ENCODE measurements at places on chromosomes 1 and 21.
A peak's percentile ranks its signal among the peaks of the same experiment; 100 is the strongest.

- no peak overlapping the region for H3K27ac ChIP-seq
- H3K36me3 ChIP-seq = no peaks in the 10 kb centered on the region
- peak; percentile 61 for DNase-seq
Observed at GRCh38 chr1:201739492-201740085, 89.4 kb upstream of the IPO9 start.

GRCh38 chr1:211369640-211370039 lies 43.0 kb downstream of the TRAF5 start:
- peaks cover 11% of the 10 kb centered on the region for H3K4me1 ChIP-seq
- no peaks in the 10 kb centered on the region for H3K27me3 ChIP-seq
- H3K36me3 ChIP-seq = peaks cover 13% of the 10 kb centered on the region
- H3K4me3 ChIP-seq = no peak overlapping the region
- no peak overlapping the region for H3K27ac ChIP-seq
- no peak for DNase-seq

- H3K36me3 ChIP-seq = no peaks in the 10 kb centered on the region
- no peak overlapping the region for H3K27ac ChIP-seq
- DNase-seq = no peak
- no peak overlapping the region for H3K4me3 ChIP-seq
Observed at GRCh38 chr1:247358920-247359319, 27.3 kb upstream of the ZNF496 start.

DNA sequence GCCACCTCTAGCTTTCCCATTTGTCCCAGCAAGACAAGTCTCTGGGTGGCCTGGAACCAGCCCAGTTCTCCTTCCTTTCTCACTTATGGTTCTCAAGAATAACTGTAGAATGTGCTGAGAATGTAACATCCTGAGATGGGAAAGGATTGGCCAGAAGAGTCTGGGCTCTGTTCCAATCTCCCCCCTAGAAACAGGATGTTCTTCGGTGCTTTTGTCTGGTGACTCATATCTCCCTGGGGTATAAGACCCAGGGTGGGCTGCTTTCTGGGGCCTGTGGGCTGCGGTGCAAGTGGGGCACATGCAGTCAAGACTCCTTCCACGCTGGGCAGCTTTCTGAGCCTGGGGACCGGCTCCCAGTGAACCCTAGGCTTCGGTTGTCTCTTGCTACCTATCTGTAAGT lies 251.2 kb upstream of the POU3F1 start:
- H3K27ac ChIP-seq = no peak overlapping the region
- no peaks in the 10 kb centered on the region for H3K36me3 ChIP-seq
- H3K4me3 ChIP-seq = no peak overlapping the region
- DNase-seq = no peak
- peaks cover under 1% of the 10 kb centered on the region for H3K4me1 ChIP-seq
- peaks cover 56% of the 10 kb centered on the region for H3K27me3 ChIP-seq

GRCh38 chr1:108209456-108210108 lies 9.4 kb upstream of the SLC25A24 start:
- peaks cover 45% of the 10 kb centered on the region for H3K27me3 ChIP-seq
- no peak overlapping the region for H3K4me3 ChIP-seq
- H3K4me1 ChIP-seq = peaks cover 5% of the 10 kb centered on the region
- peak; percentile 15 for DNase-seq

DNA sequence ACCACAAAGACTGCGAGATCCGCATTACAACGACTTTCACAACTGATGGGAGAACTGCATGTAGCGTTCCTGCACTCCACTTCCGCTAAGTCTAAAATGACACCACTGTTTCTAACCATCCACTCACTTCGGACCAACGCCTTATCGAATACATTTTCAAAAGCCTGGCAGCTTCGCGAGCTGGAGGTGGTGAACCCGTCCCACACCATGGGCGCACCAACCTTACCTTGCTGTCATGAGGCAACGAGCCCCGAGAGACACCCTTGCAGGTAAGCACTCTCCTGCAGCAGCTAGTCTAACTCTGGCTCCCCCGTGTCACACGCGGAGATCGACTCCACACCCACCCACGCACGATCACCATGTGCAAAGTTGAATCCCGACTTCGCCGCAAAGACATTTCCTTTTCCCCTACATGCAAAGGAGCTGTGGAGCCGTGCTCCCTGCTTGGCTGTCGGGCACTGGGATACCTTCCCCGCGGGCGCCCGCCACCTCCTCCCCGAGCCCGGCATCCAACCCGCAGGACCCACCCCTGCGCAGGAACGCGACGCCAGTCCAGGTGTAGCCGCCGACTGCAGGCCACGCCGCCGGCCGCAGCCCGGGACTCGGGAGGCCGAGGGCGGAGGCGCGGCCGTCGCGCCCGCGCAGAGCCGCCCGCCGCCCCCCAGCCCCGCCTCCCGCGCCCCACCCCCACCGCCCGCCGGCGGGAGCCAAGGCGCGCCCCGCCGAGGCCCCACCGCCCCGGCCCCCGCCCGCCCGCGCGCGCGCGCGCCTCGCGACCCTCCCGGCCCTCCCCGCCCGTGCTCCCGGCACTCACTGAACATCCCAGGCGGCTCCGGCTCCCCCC lies 629 bp downstream of the TAF5L start:
- peak overlapping the region; percentile 93 for H3K4me3 ChIP-seq
- H3K36me3 ChIP-seq = peaks cover 33% of the 10 kb centered on the region
- H3K27me3 ChIP-seq = no peaks in the 10 kb centered on the region
- H3K4me1 ChIP-seq = peaks cover 60% of the 10 kb centered on the region
- H3K27ac ChIP-seq = peak overlapping the region; percentile 89

DNA sequence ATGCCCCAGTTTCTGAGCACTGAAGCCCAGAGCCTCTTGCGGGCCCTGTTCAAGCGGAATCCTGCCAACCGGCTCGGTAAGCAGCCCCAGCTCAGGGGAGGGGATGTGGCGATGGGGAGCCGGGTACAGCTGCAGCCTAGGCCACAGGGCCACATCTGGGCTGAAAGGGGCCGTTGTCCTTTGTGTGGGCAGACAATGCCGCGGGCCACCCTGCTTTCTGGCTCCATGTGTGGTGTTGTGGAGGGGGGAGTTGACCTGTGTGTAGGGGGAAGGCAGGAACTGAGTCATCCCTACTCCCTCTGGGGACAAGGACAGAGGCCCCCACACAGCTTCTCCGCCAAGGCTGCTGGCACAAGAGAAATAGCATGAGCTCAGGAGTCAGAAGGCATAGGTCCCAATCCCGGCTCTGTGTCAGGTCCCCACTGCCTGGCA lies 26.0 kb downstream of the RPS6KA1 start:
- H3K4me3 ChIP-seq = no peak overlapping the region
- H3K4me1 ChIP-seq = peaks cover 27% of the 10 kb centered on the region
- H3K27me3 ChIP-seq = no peaks in the 10 kb centered on the region
- H3K27ac ChIP-seq = no peak overlapping the region
- H3K36me3 ChIP-seq = peaks cover 19% of the 10 kb centered on the region
- no peak for DNase-seq

- DNase-seq = peak; percentile 4
- H3K27me3 ChIP-seq = no peaks in the 10 kb centered on the region
- H3K27ac ChIP-seq = no peak overlapping the region
Observed at GRCh38 chr1:197614916-197615692, 160.2 kb downstream of the DENND1B start.

GRCh38 chr1:211648336-211648735 lies 27.1 kb downstream of the NEK2 start:
- H3K4me1 ChIP-seq = peaks cover 8% of the 10 kb centered on the region
- no peak overlapping the region for H3K4me3 ChIP-seq
- H3K27ac ChIP-seq = no peak overlapping the region

DNA sequence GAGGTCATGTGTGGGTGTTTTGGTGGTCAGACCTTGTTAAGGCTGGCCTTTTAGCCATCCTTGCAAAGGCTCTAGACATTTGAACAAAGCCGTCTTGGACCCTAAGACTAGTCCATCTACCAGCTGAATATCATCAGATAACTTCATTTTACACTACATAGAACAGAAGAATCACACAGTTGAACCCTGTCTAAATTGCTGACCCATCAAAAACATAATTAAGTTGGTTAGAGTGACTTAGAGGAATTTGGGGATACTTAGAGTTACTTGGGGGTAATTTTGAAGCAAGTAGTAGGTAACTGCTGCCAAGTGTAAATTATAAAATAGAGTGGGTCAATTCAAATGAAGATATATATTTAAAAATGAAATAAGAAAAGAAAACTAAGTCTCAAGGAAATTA lies 102.9 kb upstream of the ADGRL4 start:
- H3K4me3 ChIP-seq = no peak overlapping the region
- H3K36me3 ChIP-seq = no peaks in the 10 kb centered on the region
- no peaks in the 10 kb centered on the region for H3K4me1 ChIP-seq
- DNase-seq = no peak

DNA sequence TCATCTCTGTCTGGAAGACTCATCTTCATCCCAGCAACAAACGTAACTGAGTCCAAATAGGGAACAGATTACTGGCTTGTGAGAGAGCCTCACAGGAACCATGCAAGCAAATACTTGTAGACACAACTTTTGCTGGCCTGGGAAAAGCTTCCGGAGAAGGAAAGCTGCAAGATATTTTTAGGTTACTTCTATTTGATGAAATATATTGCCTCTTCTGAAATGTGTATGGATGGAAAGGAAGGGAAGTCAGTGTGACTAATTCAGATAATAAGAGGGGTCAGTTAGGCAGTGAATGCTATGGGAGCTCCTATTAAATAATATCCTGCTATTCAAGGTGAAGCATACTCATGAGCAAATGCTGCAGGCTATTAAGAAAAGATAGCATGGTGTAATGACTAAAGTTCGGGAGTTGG lies 20.4 kb upstream of the FGGY start:
- H3K27ac ChIP-seq = no peak overlapping the region
- H3K27me3 ChIP-seq = peaks cover 10% of the 10 kb centered on the region
- peaks cover 11% of the 10 kb centered on the region for H3K4me1 ChIP-seq
- no peaks in the 10 kb centered on the region for H3K36me3 ChIP-seq
- H3K4me3 ChIP-seq = no peak overlapping the region

GRCh38 chr1:167935216-167936067 lies 1.0 kb upstream of the DCAF6 start:
- DNase-seq = peak; percentile 51
- peaks cover 6% of the 10 kb centered on the region for H3K36me3 ChIP-seq
- peaks cover 22% of the 10 kb centered on the region for H3K4me1 ChIP-seq
- no peaks in the 10 kb centered on the region for H3K27me3 ChIP-seq
- H3K27ac ChIP-seq = peak overlapping the region; percentile 100
- peak overlapping the region; percentile 96 for H3K4me3 ChIP-seq

GRCh38 chr1:19529664-19530063 lies 44.3 kb upstream of the CAPZB start:
- H3K27me3 ChIP-seq = no peaks in the 10 kb centered on the region
- no peak for DNase-seq
- no peak overlapping the region for H3K4me3 ChIP-seq
- peaks cover 5% of the 10 kb centered on the region for H3K4me1 ChIP-seq

GRCh38 chr1:99441299-99442095 lies 177.2 kb downstream of the PLPPR4 start:
- peak; percentile 26 for DNase-seq
- peaks cover 13% of the 10 kb centered on the region for H3K4me1 ChIP-seq
- peak overlapping the region; percentile 27 for H3K4me3 ChIP-seq
- H3K27me3 ChIP-seq = peaks cover 24% of the 10 kb centered on the region
- H3K36me3 ChIP-seq = no peaks in the 10 kb centered on the region
- peak overlapping the region; percentile 13 for H3K27ac ChIP-seq

DNA sequence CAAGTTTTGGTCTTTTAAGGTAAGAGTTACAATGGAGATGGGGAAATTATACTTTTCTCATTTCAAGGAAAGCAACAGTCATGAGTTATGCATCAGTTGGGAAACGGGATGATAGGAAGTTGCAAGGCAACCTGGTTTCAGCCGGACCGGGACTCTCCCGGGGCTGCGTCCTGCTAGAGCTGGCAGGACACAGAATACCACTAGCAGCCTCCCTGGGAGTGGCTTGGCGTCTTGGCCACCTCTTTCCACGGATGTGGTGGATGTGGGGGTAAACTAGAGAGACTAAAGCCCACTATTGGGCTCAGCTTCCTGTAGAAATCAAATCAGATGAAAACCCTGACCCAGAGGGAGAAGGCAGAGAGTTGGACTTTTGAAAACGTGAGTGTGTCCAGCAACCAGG lies 71.9 kb downstream of the ADARB1 start:
- H3K4me3 ChIP-seq = no peak overlapping the region
- H3K36me3 ChIP-seq = peaks cover 1% of the 10 kb centered on the region
- no peaks in the 10 kb centered on the region for H3K4me1 ChIP-seq
- H3K27me3 ChIP-seq = no peaks in the 10 kb centered on the region
- H3K27ac ChIP-seq = no peak overlapping the region

GRCh38 chr1:220176540-220176939 lies 82.6 kb downstream of the IARS2 start:
- no peak overlapping the region for H3K4me3 ChIP-seq
- H3K4me1 ChIP-seq = peaks cover 2% of the 10 kb centered on the region
- DNase-seq = no peak
- peaks cover 50% of the 10 kb centered on the region for H3K36me3 ChIP-seq

GRCh38 chr1:225651872-225652728 lies 823 bp downstream of the ENAH start:
- H3K4me1 ChIP-seq = peaks cover 12% of the 10 kb centered on the region
- DNase-seq = peak; percentile 2
- H3K27ac ChIP-seq = peak overlapping the region; percentile 44
- H3K36me3 ChIP-seq = no peaks in the 10 kb centered on the region
- H3K27me3 ChIP-seq = peaks cover 50% of the 10 kb centered on the region
- peak overlapping the region; percentile 84 for H3K4me3 ChIP-seq

DNA sequence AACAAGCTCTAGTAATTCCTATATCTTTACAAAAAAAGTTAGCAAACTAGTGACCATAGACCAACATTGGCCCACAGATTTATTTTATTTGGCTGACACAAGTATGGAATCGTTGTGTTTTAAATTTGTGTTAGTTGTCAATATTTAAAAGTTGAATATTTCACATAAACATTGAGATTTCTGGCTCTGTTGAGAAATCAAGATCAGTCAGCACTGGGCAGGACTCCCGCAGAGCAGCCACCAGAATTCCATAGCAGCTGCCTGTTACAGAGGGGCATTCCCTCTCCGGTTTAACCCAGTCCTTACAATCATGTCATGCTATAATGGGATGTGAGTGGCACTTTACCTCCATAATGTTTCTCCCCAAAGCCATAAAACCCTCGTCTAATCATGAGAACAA lies 79.2 kb upstream of the NRIP1 start:
- H3K36me3 ChIP-seq = no peaks in the 10 kb centered on the region
- H3K4me3 ChIP-seq = no peak overlapping the region
- peaks cover 9% of the 10 kb centered on the region for H3K27me3 ChIP-seq
- no peak overlapping the region for H3K27ac ChIP-seq

DNA sequence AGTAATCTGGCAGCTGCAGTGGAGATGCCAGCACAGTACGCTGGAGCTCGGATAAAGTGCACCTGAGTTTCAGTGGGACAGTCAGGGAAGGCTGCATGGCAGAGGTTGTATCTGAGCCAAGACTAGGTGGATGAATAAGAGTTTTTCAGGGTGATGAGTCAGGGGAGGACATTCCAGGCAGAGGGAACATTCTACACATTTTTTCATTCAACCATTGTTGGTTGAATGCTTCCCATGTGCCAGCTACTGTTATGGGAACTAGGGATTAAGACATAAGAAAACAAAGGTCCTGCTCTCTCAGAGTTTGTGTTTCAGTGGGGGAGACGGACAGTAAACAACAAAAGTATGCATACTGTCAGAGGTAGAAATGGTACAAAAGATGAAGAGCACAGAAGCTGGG lies 5.2 kb downstream of the LEPR start:
- no peak overlapping the region for H3K4me3 ChIP-seq
- H3K36me3 ChIP-seq = peaks cover 17% of the 10 kb centered on the region
- no peak overlapping the region for H3K27ac ChIP-seq
- H3K27me3 ChIP-seq = no peaks in the 10 kb centered on the region
- no peak for DNase-seq

GRCh38 chr1:150832597-150832996 lies 24.5 kb upstream of the CTSK start:
- DNase-seq = no peak
- peaks cover 43% of the 10 kb centered on the region for H3K36me3 ChIP-seq
- H3K27me3 ChIP-seq = no peaks in the 10 kb centered on the region
- no peak overlapping the region for H3K27ac ChIP-seq
- H3K4me3 ChIP-seq = no peak overlapping the region

GRCh38 chr1:158289811-158290210 lies at the start of gene CD1C:
CD1C (plus strand) TSS chr1:158289923; CDS start chr1:158290065, 142 bp downstream.
- H3K4me3 ChIP-seq = no peak within 1 kb of the TSS
- no peaks in the 10 kb centered on the region for H3K36me3 ChIP-seq
- H3K27ac ChIP-seq = no peak within 1 kb of the TSS
- H3K27me3 ChIP-seq = peaks cover 19% of the 10 kb centered on the region
- no peak for DNase-seq
